ENCODE measurements at places on chromosomes 12 and 14.
A peak's percentile ranks its signal among the peaks of the same experiment; 100 is the strongest.

- DNase-seq, result no peak
Observed at GRCh38 chr12:40946612-40947194, 241.4 kb upstream of the PDZRN4 start.

- no peak for DNase-seq
Observed at GRCh38 chr14:100574642-100575031, 12.6 kb downstream of the BEGAIN start.

DNA sequence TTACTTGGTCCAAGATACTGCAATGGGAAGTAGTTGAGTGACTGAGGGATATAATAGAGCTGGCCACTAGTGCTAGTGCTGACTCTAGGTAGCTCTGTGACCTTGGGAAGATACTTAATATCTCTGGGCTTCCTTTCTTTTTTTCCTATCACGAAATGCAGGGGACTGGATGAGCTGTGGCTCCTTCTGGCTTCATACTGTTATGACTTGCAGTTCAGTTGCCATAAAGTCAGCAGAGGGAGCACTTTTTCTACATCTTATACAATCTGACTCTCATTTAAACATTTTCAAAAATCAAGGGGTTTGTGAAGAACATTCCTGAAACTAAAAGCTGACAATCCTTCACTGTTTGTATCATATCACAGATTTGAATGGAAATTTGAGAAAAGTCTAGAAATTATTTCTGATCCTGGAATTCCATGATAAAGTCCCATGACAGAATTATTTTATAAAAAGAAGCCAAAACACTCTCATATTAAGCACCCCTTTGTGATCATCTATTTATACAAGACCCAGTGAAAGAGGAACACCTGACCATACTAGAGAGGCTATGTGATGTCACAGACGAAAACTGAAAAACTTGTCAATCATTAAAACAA is 5.3 kb downstream of the BHLHE41 start:
- no peak for DNase-seq

- DNase-seq, result no peak
Observed at GRCh38 chr14:81536241-81536771, 2.7 kb upstream of the SEL1L start.

DNA sequence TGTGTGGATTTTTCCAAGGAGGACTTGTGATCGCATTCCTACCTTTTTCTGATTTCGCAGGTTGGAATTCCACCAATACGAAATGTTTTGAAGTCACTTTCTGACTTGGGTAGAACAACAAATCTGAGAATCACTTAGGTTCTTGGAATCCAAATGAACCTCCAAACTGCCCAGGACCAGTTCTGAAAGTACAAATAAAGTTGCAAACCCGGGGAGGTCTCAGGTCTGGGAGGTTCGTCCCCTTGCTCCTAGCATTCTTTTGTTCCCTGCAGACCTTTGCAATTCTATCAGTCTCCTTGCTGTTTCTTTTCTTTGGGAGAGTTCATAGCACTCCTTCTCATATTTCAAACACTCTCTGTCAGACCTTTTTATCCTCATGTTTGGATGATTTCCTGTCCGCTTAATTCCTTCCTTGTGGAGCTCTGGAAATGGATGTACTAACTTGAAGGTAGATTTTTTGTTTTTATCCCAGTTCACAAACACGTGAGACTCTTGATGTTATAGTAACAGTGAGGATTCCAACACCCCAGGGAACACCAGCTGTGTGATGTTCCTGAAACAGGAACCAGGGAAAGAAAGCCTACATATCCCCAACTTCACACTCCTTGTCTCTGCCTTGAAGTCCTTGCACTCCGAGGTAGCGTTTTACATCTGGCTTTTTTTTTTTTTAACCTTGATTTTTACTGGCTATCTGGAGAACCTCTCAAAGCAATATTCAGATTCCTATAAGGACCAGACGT is 70.6 kb downstream of the TMEM132C start:
- DNase-seq, result no peak

- DNase-seq, result no peak
Observed at GRCh38 chr14:102999227-102999895, 58.0 kb downstream of the CDC42BPB start.

DNA sequence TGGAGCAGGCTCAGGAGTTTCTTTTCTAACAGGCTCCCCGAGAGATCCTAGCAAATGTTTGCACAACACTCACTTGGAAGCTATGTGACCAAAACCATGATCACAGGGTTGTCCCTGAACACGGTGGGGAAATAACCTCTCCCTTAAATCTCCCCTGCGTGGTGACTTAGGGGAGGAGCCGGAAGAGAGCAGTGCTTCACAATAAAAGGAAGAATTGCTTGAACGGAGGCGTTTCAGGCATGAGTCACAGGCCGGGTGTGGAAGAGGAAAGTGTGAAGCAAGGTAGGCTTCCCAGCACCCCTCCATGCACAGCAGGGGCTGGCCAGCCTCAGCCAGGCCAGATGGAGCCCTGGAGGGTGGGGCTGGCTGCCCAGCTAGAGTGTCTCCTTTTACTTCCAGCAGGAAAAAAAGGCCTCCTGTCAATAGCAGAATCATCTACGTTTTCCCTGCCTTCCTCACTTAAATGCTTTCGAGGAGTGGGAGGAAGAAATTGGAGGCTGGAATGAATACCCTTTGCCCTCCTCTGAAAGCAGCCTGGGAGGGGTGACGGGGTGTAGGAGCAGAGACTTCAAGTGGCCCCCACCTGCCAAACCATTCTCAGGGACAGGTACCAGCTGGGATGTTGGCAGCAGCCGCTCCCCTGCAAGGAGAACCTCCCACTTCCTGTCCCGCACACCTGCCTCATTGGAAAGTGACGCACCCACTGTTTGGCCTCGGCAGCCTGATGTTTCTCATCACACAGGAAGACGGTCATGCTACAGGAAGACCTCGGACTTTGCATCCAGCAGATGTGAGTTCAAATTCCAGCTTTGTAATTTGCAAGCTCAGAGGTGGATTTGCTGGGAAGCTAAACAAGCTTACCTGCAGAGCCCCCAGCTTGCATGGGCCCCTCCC is 30.1 kb upstream of the PPP2R5C start:
- DNase-seq, result peak; percentile 79

GRCh38 chr12:34625116-34625515 is 602.8 kb downstream of the ALG10 start:
- no peak for DNase-seq

DNA sequence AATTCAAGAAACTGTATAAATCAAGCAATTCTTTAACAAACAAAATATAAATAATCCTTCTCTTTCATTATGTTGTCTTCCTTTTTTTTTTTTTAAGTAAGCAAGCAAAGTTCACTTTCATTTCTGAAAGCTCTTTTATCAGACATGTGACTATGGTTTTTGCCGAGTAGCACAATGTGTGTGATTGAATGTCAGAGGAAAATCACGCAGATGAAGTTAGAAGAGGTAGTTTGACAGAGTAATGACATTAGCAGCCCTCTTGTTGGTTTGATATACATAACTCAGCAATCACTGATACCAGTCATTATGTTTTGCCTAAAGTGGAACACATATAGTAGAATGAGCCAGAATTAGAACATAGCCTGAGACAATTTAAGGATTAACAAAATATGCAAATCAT is 19.0 kb downstream of the ALX1 start:
- DNase-seq, result no peak

- no peak for DNase-seq
Observed at GRCh38 chr14:99352688-99353280, 80.8 kb upstream of the BCL11B start.

- DNase-seq, result no peak
Observed at GRCh38 chr12:60977966-60978365, 1282.2 kb upstream of the USP15 start.

GRCh38 chr14:104976198-104977007 is 1.8 kb downstream of the AHNAK2 start:
- peak; percentile 69 for DNase-seq

GRCh38 chr12:76259660-76260389 is 88.4 kb downstream of the BBS10 start:
- no peak for DNase-seq

GRCh38 chr12:48126953-48127630 is 7.9 kb downstream of the PFKM start:
- no peak for DNase-seq

DNA sequence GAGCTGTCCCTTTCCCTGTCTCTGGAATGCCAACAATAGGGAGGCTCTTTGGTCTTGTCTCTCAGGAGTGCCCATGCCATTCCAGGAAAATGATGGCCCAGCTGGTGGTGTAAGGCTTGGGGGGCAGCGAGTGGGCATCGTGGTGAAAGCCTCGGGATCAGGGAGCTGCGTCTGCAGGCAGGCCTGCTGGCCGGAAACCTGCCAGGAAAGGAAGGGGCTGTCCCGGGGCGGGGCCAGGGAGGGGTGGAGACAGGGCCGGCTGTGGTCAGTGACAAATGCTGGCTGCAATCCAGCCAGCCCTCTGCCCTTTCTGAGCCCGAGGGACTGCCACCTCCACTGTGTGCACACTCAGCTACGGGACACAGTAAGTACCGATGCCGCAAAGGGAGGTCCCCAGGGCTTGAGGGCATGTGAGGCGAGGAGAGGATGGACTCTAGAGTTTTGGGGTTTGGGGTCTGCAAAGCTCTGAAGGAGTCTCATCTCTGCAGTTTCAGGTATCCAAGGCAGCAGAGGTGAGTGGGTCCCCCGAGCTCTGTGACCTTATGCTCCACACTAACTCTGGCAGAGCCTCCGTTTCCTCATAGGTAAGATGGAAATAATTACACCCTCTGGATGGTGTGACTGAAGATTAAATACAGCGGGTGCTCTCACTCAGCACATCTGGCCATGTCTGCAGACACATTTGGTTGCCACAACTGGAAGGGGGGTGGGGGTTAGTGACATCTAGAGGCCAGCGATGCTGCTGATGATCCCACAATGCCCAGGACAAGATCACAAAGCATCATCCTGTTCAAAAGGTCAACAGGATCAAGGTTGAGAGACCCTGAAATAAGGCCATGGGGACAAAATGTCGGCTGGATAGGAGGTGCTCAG is at the start of gene SERPINA5:
Gene SERPINA5 (plus strand): TSS at position 300 of the 873 bp plus-strand sequence. CDS start 5,937 bp downstream, outside the sequence.
- DNase-seq, result no peak

- no peak for DNase-seq
Observed at GRCh38 chr14:50410071-50410470, 13.4 kb upstream of the CDKL1 start.

GRCh38 chr12:130872179-130873096 is 572 bp downstream of the RAN start:
- DNase-seq, result no peak

- no peak for DNase-seq
Observed at GRCh38 chr12:100794441-100795173, at the start of gene ANO4. Gene ANO4 (plus strand): TSS chr12:100794776. CDS start chr12:100901786, 107,010 bp downstream.

- DNase-seq, result peak; percentile 61
Observed at GRCh38 chr12:119989731-119990381, 820 bp downstream of the BICDL1 start.

- no peak for DNase-seq
Observed at GRCh38 chr14:74518221-74518620, 24.7 kb downstream of the ISCA2 start.

GRCh38 chr14:50366589-50366988 is 30.1 kb downstream of the CDKL1 start:
- no peak for DNase-seq

DNA sequence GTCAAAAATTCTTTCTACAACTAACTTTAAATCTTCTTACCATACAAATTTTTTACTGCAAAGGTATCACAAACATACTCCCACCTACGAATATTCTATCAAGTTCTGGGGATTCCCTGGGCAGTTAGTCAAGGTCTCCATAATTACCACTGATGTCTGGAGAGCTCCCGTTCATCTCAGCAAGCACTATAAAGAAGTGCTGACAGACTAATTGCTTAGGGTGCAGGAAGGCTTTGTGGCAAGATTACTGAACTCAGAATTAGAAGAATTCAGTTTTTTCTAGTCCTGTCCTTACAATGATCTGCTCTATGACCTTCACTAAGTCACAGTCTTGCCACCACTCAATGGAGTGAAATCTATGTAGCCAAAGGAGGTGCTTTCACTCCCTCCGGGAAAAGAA is 61.5 kb downstream of the DUSP16 start:
- DNase-seq, result no peak

- DNase-seq, result no peak
Observed at GRCh38 chr12:2335513-2335912, 282.7 kb downstream of the CACNA1C start.

DNA sequence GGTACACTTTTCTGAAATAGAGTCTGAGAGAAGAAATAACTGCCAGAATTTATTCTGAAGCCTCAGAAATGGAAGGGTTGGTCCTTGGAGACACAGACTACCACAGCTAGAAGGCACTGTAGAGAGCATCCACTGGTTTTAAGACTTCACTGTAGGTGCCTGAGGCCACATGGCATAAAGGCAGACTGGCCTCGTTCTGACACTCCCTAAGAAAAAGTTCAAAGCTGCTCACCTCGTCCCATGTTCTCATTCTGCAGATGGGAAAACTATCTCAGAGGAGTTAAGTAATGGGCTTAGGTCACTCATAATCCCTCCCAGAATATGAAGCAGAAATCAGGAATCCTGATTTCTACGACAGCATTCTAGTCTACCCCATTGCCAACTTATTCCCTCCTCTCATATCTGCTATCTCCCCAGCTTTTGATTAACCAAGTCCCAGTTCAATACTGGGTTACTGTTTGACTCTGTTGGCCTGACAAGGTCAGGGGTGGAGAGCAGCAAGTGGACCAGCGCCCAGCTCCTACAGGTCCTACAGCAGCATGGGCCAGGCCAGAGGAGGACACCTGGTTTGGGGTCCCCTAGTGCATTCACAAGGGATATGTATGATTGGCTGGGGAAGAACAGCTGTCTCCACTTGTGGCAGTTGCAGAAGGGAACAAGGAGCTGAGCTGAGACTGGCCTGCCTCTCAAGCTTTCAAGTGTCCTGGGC is 3.7 kb downstream of the ITGA5 start:
- no peak for DNase-seq

GRCh38 chr12:108116699-108117098 is 12.4 kb upstream of the WSCD2 start:
- no peak for DNase-seq

- peak; percentile 56 for DNase-seq
Observed at GRCh38 chr12:68538726-68539614, 71.7 kb upstream of the RAP1B start.

- no peak for DNase-seq
Observed at GRCh38 chr12:6574576-6575295, 6.6 kb upstream of the NOP2 start.

GRCh38 chr12:66319266-66319954 is 17.1 kb downstream of the HELB start:
- no peak for DNase-seq

GRCh38 chr12:115511305-115511704 is 766.2 kb downstream of the MED13L start:
- DNase-seq, result no peak

DNA sequence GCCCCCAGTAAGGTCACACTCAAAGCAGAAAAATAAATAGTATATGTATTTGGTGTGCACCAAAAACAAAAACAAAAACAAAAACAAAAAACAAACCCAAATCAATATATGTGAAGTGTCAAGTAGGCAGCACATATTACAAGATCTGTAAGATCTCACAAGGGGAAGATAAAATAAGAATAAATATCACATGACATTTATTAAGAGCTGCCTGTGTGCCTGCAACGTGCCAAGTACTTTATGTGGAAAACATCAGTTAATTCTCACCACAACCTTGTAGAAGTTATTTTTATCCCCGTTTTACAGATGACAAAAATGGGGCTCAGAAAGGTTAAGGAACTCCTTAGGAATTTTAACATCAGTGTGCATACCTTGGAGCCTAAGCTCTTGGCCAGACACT is 26.6 kb downstream of the TRIM9 start:
- no peak for DNase-seq
